Sciatic nerve (tissue), 2 donors: ENCODE measurements at places on chromosomes 16 and 17. TPM values are rescaled to one million over a fixed set of nuclear protein-coding genes. Genes with fewer than 3 reads are reported as not detected.

GRCh38 chr16:82864332-82865040 is 237.7 kb downstream of the CDH13 start:
- no peak for DNase-seq

- peak; percentile 60 for DNase-seq
Observed at GRCh38 chr16:68074850-68075555, 10.2 kb upstream of the NFATC3 start.

DNA sequence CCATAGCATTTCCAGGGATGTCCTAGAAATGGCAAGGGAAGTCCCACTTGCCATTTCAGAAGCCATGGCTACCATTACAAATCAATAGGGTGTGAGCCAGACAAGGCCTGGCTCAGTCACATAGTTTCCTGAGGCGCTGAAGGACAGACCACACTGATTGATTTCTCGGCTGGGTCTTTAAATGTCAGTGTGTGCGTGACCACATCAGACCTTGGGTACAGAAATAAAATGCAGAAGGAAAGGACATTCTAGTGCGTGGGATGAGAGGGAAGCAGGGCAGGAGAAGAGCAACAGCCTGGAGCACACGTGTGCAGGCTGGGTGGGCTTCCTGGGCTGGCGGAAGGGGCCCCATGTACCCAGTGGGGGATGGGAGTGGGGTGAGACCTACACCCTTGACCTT is 58.7 kb upstream of the LYRM9 start:
- no peak for DNase-seq

GRCh38 chr17:69820876-69821473 is 254.1 kb upstream of the KCNJ16 start:
- DNase-seq, result no peak

- no peak for DNase-seq
Observed at GRCh38 chr16:56269281-56269680, 78.0 kb downstream of the GNAO1 start.

GRCh38 chr17:67773246-67773645 is 52.1 kb upstream of the BPTF start:
- no peak for DNase-seq

LAT gene
- total RNA-seq, result 5.8 TPM

PPM1E gene
- 0.22 TPM for total RNA-seq

GRCh38 chr16:69419956-69420355 is 4.5 kb upstream of the CYB5B start:
- no peak for DNase-seq

KRTAP9-4 gene
- total RNA-seq, result not detected

DNA sequence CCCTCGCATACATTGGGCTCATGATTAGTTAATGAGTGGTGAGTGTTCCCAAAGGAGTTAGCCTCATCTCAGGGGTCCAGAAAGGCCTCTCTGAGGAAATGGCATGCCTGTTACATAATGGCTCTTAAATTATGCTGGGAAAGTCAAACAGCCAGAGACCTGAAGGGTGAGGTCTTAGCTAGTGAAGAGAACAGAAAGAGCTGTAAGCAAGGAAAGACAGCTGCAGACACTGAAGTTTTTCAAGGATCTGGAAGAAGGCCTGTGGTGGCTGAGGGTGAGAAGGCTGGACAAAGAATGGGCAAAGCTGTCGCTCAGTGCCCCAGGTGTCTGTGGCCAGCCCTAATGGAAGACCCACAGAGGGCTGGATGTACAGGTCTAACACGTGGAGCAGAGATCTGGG is 10.4 kb downstream of the SP2 start:
- DNase-seq, result no peak

DNA sequence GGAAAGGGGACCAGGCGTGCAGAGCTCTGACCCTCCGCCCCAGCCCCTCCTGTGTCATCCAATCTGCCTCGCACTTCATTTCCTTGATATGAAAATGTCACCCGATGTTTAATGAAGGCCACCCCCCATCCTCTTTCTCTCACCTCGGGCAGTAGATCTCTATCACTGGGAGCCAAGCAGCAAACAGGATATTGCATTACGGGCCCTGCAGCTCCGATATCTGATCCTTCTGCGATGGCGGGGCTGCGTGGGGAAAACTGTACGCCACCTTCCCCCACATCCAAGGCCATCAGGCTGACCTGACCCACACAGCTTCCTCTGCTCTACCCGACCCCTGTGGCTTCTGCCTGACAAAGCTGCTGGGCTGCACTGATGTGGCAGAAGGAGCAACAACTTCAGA is 74.9 kb downstream of the DYNLRB2 start:
- DNase-seq, result no peak

B4GALNT2 gene
- total RNA-seq, result 0.13 TPM
